ENCODE measurements at places on chromosomes 3 and 15.
A peak's percentile ranks its signal among the peaks of the same experiment; 100 is the strongest.

DNA sequence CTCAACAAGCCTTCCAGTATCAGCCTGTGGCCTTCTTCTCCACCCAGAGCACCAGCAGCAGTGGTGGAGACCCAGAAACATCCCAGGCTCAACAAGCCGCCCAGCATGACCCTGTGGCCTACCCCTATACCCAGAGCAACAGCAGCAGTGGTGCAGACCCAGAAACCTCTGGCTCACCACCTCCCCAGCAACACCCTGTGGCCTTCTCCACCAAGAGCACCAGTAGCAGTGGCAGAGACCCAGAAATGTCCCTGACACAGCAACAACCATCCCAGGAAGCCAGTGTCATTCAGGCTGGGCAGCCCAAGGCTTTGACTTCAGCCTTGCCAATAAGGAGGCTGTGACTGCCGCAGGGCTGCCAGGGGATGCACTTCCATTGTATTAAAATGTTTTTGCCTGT is 16.3 kb upstream of the EMC3 start:
- no peak for DNase-seq

- DNase-seq = no peak
Measured at GRCh38 chr3:61449327-61450040, 111.9 kb upstream of the PTPRG start.

DNA sequence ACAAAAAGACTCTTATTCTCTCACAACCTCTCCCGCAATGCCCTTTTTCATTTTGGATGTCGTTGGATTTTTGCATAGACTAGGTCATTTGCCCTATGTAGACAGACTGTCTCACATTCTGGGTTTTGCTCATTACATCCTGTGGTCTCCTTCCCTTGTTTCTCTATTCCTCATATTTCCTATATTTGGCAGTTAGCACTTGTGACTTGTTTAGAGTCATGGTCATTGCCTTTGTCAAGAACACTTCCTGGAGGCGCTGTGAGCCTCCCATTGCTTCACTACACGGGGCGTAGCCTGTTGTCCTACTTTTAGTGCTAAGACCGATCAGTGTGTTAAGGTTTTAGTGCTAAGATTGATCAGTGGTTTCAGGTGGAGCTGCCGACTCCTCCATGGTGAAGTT is 16.1 kb upstream of the TATDN2 start:
- no peak for DNase-seq

DNA sequence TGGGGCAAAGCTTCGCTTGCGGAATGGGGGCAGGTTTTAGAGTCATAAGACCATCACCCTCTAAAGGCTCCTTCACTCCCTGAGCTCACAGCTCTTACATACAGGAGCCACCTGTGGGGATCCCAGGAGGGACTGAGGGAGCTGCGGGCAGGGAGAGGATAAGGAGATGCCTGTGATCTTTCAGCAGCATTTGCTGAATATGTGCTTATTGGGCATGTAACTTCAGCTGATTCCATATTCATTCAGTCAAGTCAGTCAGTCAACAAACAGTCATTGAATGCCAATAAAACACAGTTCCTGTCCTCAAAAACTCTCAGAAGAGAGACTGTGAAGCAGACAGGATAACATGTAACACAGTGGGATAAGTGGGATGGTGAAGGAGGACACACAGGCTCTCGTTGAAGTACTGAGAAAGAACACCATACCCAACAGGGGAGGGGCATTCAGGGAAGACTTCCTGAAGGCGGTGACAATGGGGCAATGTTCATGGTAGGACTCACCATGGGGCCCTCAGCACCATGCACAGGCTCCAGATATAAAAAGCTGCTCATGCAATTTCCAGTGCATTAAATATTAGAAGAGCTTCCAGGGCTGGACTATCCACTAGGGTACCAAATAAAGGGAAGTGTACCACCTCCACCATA is 240.9 kb downstream of the UACA start:
- DNase-seq = no peak

DNA sequence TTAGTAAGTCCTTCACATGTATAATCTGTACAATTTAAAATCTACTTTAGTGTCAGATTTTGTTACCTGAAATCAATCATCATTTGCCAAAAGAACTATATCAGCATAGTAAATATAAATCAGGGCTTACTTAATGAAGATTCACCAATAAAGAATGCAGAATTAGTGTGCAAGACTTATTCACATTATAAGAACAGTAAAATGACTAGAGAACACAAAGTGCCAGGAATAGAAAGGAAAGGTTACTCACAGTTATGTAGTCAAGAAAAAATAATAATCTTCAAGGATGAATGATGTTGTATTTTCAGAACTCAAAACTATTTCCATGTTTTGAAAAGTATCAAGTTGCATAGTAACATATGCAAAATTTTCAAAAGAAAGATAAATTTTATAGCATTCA is 891.9 kb downstream of the ROBO1 start:
- no peak for DNase-seq

- DNase-seq = no peak
Measured at GRCh38 chr3:16374047-16374934, 109.3 kb downstream of the OXNAD1 start.

DNA sequence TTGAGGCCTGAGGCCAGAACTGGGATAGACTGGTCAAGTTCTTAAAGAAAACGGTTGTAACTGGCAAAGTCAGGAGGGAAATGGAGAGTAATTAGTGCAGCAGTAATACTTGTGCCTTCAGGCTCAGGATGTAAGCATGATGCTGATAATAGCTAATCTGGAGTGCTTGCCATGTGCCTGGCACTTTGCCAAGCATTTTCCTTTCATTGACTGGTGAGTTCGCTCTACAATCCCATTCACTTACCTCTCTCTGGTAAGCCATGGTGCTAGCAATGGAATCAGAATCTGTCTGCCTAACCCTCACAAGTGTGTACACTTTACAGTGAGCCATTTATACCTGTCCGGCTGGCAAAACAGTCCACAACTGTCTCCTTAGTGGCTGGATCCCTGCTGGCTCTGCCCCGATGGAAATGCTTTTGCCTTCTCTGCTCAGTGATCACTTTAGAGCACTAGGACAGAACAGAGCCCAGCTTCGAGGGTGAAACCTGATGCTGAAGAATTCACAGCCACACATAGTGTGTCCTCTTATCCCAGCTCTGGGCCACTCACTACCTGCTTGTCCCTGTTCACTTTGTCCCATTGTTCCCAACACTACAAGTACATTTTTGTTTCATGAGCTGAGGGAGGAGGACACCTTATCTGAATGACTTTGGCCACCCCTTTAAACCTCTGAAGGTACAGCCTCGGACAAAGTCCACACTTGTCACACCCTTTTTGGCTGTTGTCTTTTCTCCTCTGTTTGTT is 10.3 kb downstream of the CHP1 start:
- DNase-seq = peak; percentile 57

DNA sequence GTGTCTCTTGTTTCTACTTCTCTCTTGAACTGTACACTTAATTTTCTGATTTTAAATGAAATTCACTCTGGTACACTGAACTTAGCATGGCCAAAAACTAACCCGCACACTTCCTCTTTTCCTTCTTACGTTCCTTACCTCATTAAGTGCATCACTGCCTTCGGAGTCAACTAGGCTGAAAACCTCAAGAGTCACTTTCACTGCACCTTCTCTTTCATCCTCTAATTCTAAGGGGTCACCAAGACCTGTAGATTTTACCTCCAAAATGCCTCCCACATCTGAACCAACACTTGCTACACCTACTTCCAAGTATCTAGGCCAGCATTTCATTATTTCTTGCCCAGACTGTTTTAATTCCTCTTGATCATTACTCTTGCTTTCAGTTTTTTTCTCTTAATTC is 6.6 kb downstream of the CBLB start:
- no peak for DNase-seq

- DNase-seq = no peak
Measured at GRCh38 chr3:42497009-42497731, 5.3 kb upstream of the VIPR1 start.

DNA sequence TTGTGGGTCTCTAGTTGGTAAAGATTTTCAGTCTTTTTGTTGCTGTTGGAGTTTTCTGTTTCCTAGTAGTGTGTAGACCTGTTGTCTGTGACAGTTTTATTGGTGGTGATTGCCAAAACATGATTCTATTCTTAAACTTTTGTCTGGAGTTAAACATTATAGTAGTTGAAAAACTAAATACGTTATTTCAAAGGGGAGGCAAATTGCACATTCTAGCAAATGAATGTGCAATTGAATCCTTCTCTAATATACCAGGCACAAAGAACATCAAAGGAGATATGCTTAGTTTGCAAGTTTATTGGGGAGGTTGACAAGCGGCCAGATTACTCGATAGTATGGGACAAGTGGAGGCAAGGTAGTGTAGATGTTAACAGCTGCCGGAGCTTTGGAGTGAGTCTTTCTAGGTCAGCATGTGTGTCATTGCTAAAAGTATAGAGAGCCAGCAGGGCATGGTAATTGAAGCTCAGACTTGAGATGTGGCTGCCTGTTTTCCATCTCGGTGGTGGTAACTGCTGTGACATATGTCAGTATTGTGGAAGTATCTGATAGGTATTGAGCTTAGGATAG is 20.6 kb downstream of the CHD2 start:
- DNase-seq = peak; percentile 25

- no peak for DNase-seq
Measured at GRCh38 chr15:52105846-52106245, 6.7 kb downstream of the BCL2L10 start.

GRCh38 chr3:14413381-14414071 is 11.1 kb downstream of the SLC6A6 start:
- no peak for DNase-seq
